Inflammatory macrophage treated with lipopolysaccharide for 4 hours (primary cell): ENCODE measurements at places on chromosomes 1 and 21.

DNA sequence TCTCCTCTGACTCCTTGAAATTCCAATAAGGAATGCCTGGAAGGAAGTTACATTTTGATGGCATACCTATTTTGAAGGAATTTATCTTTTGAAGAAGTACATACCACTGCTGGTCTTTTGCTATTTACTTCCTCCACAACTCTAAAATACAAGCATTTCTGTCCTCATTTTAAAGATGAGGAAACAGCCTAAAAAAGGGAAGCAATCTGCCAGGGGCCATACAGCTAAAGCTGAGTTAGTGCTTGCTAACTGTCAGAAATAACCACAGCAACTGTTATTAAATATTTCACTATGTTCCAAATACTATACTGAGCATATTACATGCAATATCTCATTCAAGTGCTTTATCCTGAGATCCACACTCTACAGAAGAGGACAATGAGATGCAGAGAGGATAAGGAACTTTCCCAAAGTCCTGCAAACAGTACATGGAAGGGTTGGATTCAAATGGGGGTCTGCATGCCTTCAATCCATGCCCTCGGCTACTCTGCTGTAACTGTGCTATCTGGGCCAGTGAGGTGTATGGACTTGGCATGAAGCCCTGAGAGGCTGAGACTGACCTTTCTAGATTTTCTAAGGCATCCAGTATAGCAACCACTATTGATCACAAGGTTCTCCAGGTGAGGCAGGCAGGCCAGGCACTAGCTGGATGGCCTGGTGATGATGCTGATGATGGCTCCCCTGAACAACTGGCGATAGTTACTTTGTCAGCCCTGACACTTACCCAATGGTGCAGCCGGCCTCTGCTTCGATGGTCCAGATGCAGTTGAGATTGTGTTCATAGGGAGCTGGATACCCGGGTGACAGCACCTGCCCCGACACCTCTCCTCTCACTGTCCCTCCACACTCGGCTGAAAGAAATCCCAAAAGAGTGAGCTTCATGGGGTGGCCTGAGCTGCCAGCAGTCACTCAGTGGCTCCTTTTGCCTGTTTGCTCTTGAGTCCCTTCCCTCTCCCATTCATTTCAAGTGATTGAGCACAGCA is 171.4 kb upstream of the HMGB4 start:
- peak; percentile 18 for DNase-seq

DNA sequence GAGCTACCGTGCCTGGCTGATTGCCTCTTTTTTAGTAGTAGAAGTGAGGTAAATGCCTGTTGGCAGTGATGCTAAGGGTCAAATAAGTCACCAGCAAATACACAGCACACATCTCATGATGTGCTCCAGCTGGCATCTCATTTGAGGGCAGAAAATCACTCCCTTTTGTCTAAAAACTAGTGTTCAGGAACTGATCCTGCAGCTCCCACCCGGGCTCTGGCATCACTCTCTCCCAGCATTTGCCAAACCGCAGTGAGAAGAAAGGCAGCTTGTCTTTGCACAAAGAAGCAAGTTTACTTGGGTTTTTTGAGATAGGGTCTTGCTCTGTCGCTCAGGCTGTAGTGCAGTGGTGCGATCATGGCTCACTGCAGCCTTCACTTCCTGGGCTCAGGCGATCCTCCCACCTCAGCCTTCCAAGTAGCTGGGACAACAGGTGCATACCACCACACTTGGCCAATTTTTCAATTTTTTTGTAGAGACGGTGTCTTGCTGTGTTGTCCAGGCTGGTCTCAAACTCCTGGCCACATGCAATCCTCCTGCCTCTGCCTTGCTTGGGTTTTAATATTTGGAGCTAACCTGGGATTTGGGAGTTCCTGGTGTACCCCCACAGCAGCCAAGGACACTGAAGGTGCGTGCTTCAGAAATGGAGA is 4.1 kb downstream of the RBP7 start:
- DNase-seq = no peak

- no peak for DNase-seq
Observed at GRCh38 chr1:248782416-248783141, 27.0 kb upstream of the LYPD8 start.

DNA sequence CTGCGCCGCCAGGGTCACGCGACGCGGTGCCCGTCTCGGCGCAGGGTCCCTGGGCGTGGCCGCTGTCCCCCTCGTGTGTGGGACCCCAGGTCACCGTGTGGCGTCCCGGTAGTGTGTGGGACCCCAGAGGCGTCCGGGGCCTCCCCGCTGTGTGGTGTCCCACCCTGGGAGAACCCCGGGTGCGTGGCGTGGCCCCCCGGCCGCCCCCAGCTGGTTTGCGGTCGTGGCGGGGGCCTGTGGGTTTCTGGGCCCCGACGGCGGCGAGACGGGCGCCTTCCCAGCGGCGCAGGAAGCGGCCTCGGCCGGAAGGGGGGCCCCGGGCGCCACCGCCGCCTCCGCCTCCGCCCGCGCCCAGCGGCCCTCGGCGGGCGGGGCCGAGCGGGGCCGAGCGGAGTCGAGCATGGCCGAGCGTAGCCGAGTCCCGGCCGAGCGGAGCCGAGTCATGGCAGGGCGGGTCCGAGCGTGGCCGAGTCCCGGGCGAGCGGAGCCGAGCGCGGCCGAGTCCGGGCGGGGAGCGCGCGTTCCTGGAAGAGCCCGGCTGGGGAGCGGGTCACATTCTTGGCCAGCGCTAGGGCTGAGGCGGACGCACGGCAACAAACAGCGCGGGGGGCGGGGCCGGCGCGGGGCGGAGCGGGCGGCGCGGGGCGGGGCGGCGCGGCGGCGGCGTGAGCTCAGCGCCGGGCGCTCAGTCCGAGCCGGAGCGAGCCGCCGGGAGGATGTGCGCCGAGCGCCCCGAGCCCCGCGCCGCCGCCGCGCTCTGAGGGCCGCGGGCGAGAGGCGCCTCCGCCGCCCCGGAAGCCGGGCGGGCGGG is 568 bp upstream of the SKI start:
- DNase-seq = peak; percentile 97

GRCh38 chr1:236425031-236425663 is 31.1 kb downstream of the EDARADD start:
- DNase-seq = peak; percentile 2

- no peak for DNase-seq
Observed at GRCh38 chr21:14741256-14741655, 195.1 kb upstream of the SAMSN1 start.

DNA sequence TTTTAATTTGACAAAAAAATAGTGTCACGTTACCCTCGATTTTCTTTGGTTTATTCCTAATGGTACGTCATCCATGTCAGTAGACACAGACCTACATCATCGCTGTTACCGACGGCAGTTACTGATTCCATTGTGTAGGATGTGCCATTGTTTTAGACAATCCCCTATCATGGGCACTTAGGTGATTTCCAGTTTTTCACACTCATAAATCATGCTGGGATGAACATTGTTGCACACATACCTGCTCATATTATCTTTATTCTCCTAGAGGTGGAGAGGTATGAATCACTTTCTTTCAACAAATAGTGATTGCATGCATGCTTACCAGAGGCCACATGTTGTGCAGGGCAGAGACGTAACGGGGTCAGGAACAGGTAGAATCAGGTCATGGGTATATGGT is 79.7 kb upstream of the EFHD2 start:
- no peak for DNase-seq

GRCh38 chr1:45876000-45876617 is 72.7 kb downstream of the MAST2 start:
- no peak for DNase-seq

GRCh38 chr1:187928288-187928687 is 1099.5 kb downstream of the PLA2G4A start:
- DNase-seq = no peak

DNA sequence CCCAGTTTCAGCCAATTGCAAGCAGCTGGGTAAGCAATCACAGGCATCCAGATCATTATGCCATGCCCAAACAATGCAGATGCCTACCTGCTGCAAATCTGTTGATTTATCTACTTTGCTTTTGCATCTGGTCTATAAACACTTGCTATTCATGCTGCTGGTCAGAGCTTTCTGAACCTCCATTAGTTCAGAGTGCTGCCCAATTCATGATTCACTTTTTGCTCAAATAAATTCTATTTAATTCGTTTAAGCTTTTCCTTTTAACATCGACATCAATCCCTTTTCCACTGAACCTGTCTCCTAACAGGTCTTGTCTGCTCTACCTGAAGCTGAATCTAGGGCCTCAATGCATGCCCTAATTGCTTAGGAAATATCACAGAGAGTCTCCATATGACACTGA is 99.4 kb upstream of the C1orf87 start:
- no peak for DNase-seq

DNA sequence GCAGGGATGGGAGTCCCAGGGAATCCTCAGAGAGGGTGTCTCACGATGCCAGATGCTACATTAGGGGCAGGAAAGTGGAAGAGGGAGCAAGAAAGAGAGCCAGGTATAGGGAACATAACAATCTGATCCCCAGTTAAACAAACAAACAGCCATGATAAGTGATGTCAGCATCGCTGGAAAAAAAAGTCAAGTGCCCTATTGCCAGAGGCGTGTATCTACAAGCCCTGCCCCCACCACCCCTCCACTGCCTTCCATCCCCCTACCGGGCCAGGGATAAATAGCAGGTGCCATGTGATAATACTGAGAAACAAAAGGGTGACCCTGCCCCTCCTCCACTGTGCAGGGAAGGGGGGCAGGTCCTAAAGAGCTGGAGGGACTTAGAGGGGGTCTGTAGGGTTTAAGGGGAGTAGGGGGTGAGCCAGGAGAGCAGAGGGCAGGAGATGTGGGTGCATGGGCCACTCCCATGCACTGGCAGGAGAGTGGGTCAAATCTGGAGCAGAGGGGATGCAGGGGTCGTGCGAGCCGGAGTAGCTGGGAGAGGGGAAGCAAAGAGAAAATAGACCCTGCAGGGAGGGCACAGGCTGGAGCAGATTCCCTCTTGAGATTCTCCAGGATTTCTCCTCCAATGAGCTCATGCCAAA is 3.4 kb downstream of the SLC26A9 start:
- DNase-seq = no peak

DNA sequence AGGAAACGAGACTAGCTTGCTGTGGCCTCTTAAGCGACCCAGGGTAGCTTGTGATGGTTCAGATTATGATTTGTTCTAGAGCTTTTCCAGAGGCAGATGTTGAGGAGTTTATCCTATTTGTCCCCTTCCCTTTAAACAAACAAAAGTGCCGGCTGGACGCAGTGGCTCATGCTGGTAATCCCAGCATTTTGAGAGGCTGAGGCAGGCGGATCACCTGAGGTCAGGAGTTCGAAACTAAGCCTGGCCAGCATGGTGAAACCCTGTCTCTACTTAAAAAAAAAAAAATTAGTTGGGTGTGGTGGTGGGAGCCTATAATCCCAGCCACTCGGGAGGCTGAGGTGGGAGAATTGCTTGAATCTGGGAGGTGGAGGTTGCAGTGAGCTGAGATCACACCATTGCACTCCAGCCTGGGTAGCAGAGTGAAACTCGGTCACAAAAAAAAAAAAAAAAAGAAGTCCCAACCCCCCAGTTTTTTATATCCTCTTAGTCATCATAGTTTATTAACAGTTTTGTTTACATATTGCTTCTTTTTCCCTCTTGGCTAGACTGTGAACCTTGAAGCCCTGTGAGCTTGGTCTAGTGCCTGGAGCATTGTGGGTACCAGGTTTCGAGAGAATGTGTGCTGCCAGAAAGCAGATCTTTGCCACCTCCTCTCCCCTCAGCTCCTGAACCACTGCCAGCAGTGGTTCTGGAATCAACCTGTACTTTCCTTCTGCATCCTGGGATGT is 29.8 kb downstream of the MAPKAPK2 start:
- DNase-seq = peak; percentile 30

DNA sequence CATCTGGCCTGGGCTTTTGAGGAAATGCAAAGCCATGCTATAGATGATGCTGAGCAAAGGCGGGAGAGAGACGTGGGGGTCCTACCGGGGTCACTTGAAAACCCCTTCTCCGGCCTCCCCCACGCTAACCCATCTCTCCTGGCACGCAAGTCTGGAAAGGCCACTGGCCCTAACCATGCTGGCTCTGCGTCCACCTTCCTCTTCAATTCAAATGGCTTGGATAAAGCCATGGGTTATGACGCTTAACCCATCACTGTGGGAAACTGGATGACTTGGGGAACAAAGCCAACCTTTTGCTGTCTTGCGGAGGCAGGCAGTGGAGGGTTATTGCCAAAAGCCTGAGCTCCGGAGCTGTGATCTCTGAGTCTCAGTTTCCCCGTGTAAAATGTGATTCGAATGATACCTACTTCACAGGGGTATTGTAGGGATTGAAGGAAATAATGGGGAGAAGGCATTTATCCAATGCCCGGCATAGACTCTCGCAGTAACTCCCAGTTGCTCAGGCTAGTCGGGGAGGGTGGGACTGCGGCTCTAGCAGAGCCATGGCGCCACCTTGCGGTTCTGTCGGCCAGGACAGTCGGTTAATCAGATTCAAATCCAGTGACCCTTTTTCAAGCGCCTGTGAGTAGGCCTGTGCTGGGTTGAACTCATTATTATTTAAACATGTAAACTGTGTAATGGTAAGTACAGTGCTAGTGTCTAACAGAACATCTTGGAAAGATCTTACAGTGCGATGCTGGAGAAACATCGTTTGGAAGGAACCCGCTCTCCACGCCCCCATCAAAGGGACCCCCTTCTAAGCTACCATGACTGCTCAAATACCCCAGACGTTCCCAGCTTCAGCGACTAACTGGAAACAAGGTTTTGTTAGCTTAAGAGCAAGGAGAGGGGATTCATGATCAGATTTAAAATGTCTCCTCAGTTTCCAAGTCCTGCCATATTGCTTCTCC is 20.3 kb downstream of the NEK2 start:
- peak; percentile 81 for DNase-seq

DNA sequence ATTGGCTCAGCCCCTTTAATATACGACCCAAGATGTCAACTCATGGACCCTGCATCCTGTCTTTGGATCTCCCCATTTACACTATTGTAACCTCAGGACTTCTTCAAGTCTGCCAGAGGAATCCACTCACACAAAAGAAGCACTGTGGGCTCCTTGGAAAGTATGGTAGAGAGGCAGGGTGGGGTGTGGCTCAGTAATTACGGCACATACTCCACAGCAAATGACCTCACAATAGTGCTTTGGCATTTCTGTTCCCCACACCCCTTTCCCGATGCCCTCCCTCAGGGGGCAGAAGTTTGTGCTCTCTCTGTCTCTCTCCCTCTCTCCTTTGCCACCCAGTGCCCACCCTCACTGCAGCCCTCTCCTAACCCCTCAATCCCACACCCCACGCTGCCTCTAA is 27.8 kb upstream of the IFNAR2 start:
- DNase-seq = no peak

- no peak for DNase-seq
Observed at GRCh38 chr1:119011116-119011515, 23.0 kb upstream of the TBX15 start.

DNA sequence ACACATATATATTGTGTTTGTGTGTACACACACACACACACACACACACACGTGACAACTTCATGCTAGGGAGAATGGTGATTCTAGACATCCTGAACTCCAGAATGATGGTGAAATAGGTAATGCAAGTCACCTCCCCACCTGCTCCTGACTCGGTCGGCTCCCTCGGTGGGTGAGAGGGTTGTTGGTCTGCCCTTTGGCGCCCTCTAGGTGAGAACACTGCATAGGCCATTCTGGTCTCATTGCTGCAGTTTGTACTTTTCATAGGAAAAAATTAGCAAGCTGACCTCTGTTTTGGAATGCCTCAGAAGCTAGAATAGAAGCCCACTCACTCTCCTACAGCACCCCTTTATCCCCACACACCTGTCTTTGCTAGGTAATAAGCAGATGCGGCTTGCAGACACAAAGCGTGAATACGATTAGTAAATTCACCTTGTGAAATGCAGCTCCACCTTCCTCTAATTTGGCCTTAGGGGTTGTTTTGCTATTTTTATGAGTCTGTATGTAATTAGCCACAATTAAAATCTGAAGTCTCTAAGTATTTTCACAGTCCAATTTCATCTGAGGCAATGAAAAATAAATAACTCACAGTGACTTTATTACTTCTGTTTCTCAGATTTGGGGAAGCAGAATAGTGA is 130.0 kb upstream of the KCNJ15 start:
- peak; percentile 26 for DNase-seq
